ENCODE measurements at places on chromosomes 5 and 9.

DNA sequence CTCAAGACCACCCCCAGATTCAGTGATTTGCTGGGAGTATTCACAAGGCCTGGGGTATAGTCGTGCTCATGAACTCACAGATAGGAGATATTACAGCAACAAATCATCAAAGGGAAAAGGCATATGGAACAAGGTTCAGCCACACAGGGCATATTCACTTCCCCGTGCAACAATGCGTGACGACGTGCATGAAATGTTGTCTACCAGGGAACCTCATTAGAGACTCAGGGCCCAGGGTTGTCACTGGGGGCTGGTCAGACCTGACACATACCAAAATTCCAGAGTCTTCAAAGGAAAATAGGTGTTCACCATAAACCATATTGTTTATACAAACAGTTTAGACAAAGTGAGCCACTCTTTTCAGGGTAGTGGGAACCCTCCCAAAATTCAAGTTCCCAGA lies 212.4 kb downstream of the RFK start:
- no peak for DNase-seq

GRCh38 chr5:57280853-57281252 lies 107.0 kb downstream of the GPBP1 start:
- no peak for DNase-seq

DNA sequence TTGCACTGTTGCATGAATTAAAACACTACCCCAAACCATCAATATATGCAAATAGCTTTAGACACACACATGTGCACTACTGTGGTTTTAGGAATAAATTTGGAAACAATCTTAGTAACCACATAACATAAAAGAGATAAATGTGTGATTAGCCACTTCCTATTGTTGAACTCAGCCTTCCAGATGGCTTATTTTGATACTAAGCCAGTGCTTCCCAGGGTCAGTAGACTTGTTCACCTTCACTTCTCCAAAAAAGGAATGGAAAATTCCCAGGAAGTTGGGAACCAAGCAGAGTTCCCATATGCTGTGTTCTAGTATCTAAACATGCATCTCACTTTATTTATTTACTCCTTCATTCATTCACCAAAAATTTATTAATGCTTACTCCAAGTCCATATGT lies 47.8 kb downstream of the SVEP1 start:
- DNase-seq: peak; percentile 77

DNA sequence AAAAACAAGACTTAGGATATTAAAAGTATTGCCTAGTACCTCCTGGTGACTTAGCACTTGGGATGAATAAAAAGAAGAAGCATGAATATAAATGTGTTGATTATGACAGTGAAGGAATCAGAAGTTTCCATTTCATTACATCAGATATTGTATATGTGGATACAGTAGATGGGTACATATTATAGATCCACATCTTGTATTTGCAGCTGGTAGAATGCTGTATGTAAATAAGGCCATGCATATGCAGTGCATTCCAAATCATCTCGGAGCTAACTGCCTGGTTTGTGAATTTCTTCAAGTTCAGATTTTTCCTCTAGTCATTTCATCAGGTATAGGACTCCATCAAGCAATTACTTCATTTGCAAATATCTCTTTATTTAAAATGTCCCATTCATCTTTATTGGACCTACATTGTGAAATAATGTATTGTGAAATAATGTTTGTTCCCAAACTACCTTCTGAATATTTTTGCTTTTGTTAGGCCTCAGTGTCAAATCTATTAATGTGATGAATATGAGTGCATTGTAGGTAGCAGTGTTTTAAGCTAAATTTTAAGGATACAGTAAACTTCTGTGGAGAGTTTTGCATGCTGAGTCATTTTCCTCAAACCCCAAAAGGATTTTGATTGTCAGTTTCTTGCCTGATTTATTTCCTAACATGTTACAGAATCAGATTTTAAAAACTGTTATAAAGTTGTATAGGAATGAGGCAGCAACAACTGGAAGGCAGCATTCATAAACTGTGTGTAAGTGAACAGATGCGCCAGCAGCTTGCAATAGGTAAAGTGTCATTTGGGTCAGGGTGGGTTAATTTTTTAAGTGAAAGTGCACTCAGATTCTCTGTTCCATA lies 370.8 kb upstream of the RIOK2 start:
- DNase-seq: peak; percentile 13

- peak; percentile 58 for DNase-seq
Observed at GRCh38 chr5:74185599-74185998, 454.9 kb downstream of the ENC1 start.

DNA sequence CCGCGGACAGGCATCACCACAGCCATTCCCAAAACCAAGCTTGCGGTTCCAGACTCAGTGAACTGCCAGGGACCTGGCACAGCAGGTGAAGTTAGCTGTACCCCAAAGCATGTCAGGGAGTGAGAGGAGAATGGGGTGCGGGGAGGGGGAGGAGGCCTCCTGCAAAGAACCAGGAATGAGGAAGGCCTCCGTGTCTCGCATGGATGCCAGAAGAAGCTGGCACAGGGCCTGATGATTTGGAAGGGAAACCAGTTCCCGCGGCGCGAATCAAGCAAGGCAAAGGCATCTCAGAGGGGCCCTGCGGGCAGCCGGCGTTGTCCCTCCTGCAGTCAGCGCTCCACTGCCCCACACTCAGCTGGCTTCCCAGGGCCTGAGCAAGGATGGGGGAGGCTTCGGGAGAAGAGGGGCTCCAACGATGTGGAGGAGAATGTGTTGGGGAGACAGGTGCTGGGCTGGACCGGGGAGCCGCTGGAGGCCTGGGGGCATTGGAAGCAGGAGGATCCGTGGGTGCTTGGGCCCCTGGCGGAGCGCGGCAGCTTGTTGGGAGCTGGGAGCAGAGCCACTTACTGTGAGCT lies 14.6 kb downstream of the SLC9A3 start:
- no peak for DNase-seq

GRCh38 chr5:14172149-14172795 lies 29.1 kb downstream of the TRIO start:
- DNase-seq: no peak

GRCh38 chr5:72440207-72440638 lies 67.0 kb downstream of the ZNF366 start:
- DNase-seq: peak; percentile 19

Data from AG10803 (cell line).